ENCODE measurements at places on chromosomes 12 and 14.
A peak's percentile ranks its signal among the peaks of the same experiment; 100 is the strongest.

DNA sequence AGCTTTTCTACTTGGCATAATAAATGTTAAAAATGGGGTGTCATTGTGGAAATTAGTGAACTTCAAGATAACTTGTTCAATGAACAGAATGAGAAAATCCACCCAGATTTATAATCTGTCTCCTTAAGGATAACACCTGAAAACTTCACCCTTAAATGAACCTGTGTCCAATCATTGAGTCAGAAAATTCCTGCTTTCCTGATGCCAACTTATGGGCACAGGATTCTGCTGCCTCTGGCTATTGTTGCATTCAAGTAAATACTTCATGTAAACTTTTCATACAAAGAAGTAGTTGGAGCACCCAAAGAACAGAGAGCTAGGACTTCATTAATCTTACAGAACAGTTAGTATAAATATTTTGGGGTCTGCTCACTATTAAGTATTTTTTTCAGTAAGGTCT is 98.9 kb upstream of the PLEKHA5 start:
- DNase-seq, result no peak

DNA sequence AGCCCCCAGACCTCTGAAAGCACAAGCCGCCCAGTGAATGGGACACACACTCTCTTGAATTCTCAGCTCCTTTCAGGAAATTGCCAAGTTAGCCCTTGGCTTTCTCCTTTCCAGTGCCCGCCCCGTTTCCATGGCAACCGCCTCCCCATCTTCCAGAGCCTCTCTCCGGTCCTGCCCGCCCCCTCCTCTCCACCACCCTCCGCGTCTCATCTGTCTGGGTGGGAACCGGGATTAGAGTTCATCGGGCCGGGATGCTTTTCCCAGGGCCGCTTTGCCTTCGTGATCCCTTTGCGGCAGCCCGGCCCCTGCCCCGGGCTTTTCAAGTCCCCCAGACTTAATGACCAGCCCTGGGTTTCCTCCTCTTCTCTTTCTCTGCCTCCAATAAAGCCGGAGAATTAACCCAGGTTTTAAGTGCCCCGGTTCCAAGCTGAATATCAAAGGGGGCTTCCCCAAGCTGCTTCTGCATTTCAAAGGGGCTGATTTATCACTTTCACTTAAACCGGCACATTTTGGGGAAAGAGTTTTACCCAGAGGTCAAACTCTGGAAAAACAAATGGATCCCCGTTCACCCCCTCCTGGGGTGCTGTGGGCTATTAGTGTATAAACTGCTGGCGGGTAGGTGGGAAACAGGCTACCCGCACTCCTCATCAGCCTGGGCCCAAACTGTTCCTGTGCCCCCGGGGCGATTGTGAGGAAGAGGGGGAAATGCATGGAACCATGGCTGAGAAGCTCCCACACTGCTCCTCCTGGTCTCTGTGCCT is 101.7 kb downstream of the ZFP36L1 start:
- no peak for DNase-seq

GRCh38 chr14:75306927-75307699 is 28.5 kb downstream of the FOS start:
- peak; percentile 26 for DNase-seq

DNA sequence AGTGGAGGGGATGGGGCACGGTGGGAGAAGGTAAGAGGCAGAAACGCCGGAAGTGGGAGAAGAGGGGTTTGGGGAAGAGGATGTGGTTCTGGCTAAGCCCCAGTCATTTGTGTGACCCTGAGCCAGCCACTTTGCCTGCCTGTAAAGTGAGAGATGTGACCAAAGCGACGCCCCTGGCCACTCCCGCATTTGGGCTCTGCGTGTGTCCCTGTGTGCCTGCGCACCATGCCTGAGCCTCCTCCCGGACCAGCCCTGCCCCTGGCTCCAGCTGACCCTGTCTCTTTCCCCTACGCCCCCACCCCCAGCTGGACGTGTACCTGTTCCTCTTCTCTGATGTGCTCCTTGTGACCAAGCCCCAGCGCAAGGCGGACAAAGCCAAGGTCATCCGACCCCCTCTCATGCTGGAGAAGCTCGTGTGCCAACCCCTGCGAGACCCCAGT is 8.0 kb downstream of the PLEKHG6 start:
- no peak for DNase-seq

- DNase-seq, result no peak
Measured at GRCh38 chr14:45070215-45070614, 13.7 kb upstream of the PRPF39 start.

- DNase-seq, result no peak
Measured at GRCh38 chr14:51743588-51744000, 91.9 kb downstream of the FRMD6 start.

GRCh38 chr12:4289998-4290790 is 16.6 kb downstream of the CCND2 start:
- no peak for DNase-seq

GRCh38 chr12:87120440-87120839 is 864.2 kb upstream of the MGAT4C start:
- DNase-seq, result no peak

GRCh38 chr12:115726691-115727090 is 550.8 kb downstream of the MED13L start:
- no peak for DNase-seq

- DNase-seq, result no peak
Measured at GRCh38 chr14:75204116-75204515, 27.7 kb upstream of the TMED10 start.

- no peak for DNase-seq
Measured at GRCh38 chr12:58202933-58203718, 261.8 kb downstream of the ATP23 start.

GRCh38 chr12:131674373-131674772 is 36.5 kb upstream of the SFSWAP start:
- DNase-seq, result no peak

GRCh38 chr12:132248453-132249167 is 80.8 kb downstream of the GALNT9 start:
- DNase-seq, result no peak

- no peak for DNase-seq
Measured at GRCh38 chr12:27771481-27772327, 8.3 kb upstream of the KLHL42 start.

DNA sequence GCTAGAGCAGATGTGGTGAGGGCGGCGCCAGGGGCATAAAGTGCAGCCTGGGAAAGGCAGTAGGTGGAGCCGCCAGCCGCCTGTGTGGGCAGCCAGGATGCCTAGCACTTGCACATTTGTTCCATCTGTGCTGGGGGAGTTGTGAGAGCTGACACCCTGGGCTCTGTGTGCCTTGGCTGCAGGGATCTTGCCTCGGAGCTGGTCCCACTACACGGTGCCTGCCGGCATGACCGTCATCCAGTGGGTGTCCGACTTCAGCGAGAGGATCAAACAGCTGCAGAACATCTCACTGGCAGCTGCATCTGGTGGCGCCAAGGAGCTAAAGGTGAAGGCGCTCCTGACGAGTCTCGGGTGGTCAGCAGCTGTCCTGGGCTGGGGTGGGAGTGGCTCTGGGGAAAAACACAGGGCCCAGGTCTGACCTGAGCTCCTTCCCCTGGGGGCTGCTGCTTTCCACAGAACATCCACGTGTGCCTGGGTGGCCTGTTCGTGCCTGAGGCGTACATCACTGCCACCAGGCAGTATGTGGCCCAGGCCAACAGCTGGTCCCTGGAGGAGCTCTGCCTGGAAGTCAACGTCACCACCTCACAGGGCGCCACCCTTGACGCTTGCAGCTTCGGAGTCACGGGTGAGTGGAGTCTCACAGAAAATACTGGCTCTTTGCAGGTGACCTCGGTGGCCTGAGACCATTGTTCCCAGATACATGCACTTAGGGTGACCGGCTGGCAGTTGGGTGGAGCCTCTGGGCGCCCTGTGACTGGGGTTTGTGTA is 37.4 kb downstream of the HSP90AA1 start:
- no peak for DNase-seq

- DNase-seq, result no peak
Measured at GRCh38 chr12:40028296-40028695, 77.6 kb downstream of the SLC2A13 start.

GRCh38 chr12:80830533-80831088 is 107.1 kb downstream of the LIN7A start:
- no peak for DNase-seq

DNA sequence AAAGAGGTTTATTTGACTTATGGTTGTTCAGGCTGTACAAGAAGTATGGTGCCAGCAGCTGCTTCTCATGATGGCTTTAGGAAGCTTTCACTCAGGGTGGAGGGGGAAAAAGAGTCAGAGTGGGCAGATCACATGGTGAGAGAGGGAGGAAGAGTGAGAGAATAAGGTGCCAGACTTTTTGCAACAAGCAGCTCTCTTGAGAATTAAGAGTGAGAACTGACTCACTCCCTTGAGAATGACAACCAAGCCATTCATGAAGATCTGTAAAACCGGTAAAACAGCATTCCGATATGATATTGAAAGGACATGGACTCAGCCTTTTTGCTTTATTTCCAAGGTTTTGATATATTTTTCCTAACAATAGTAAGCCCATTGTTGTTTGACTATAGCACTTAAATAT is 501.2 kb downstream of the GALC start:
- no peak for DNase-seq

GRCh38 chr12:120254809-120255208 is 10.7 kb downstream of the PXN start:
- DNase-seq, result no peak

- DNase-seq, result no peak
Measured at GRCh38 chr14:77985211-77985615, 185.0 kb upstream of the NRXN3 start.

GRCh38 chr12:43937947-43938346 is 102.1 kb downstream of the TMEM117 start:
- no peak for DNase-seq

DNA sequence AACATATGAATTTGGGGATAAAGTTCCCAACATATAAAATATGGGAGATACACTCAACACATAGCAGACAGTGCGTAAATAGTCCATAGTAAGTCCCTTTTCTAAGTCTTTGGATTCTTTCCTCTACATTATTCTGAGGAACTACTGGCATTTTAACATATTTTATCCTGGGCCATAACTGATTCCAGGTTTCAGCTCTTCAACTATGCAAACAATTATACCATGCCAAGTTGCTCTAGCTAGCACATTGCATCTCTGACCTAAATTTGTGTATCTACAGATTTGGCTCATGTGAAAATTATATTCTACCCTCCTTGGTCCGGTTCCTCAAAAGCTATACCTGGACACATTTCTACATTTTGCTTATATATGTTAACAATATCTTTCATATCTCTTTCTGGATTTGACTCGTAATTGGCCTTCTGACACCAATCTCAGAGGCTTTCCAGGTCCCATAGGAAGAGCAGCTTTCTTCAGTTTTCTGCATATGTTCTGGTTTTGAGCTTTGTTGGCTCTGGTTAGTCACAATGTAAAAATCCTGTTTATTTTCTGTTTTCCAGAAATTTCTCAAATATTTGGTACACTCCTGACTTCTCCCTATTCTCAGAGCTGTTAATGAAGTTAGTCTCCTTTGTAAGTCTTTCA is 305.4 kb downstream of the BMP4 start:
- DNase-seq, result no peak

GRCh38 chr14:103391048-103391447 is 5.8 kb downstream of the MARK3 start:
- peak; percentile 48 for DNase-seq

- no peak for DNase-seq
Measured at GRCh38 chr12:80217011-80217535, 117.7 kb downstream of the OTOGL start.

DNA sequence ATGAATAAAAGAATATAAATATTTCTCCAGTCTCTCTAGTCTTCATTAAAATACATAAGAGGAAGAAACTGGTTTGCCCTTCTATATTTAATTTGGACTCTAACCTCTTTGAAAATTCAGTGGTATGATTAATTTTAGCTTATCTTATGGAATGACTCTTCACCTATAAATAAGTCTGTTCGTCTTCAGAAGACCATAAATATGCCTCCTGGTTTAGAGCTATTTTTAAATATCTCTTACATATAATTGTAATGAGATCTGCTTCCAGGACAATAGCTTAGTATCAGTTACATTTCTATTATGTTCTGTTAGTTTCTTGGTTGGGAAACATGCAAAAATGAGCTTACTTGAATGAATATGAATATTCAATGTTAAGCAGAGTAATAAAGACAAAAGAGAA is 257.5 kb upstream of the HMGA2 start:
- no peak for DNase-seq

GRCh38 chr14:90534091-90534837 is 137.4 kb downstream of the CALM1 start:
- no peak for DNase-seq

GRCh38 chr12:27178255-27178654 is 65.8 kb upstream of the STK38L start:
- DNase-seq, result no peak
